ENCODE measurements at places on chromosomes 7 and 10. TPM values are rescaled to one million over a fixed set of nuclear protein-coding genes. Genes with fewer than 3 reads are reported as not detected.

Gene MOGAT3
- not detected for total RNA-seq

Gene ZMIZ2
- total RNA-seq: 10.9 TPM

Gene NAT16
- not detected for total RNA-seq

Gene HKDC1
- 0.04 TPM for total RNA-seq

Gene SCIN
- total RNA-seq: 0.27 TPM

Gene PAPOLB
- total RNA-seq: 0.22 TPM

- no peak for DNase-seq
- no peak overlapping the region for H3K27ac ChIP-seq
- H3K4me3 ChIP-seq: no peak overlapping the region
- no peaks in the 10 kb centered on the region for H3K27me3 ChIP-seq
These were observed 82.8 kb upstream of the TRIM24 start for GRCh38 chr7:138377306-138377705.

DNA sequence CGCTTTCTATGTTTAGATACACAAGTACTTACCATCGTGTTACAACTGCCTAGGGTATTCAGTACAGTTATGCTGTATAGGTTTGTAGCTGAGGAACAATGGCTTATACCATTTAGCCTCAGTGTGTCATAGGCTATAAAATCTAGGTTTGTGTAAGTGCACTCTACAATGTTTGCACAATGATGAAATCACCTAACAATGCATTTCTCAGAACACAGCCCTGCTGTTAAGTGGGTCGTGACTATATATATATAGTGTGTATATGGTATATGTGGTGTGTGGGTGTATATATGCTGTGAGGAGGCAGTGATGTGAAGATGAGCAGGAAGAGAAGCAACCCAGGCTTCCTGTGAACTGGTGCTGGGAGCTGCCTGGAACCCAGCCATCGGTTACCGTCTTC lies 65.6 kb upstream of the MKI67 start:
- no peaks in the 10 kb centered on the region for H3K4me1 ChIP-seq
- no peaks in the 10 kb centered on the region for H3K36me3 ChIP-seq
- DNase-seq: no peak
- H3K4me3 ChIP-seq: no peak overlapping the region
- peaks cover 2% of the 10 kb centered on the region for H3K27me3 ChIP-seq
- H3K27ac ChIP-seq: no peak overlapping the region

GRCh38 chr10:63712717-63713115 lies 191.5 kb downstream of the REEP3 start:
- H3K4me3 ChIP-seq: no peak overlapping the region
- no peaks in the 10 kb centered on the region for H3K36me3 ChIP-seq
- peak overlapping the region; percentile 74 for H3K27ac ChIP-seq
- peak; percentile 32 for DNase-seq

- no peak overlapping the region for H3K4me3 ChIP-seq
- no peak overlapping the region for H3K27ac ChIP-seq
- H3K4me1 ChIP-seq: no peaks in the 10 kb centered on the region
- peak; percentile 56 for DNase-seq
These were observed 77.7 kb downstream of the OTUD1 start for GRCh38 chr10:23516530-23516929.

- DNase-seq: no peak
- H3K27ac ChIP-seq: no peak overlapping the region
- H3K36me3 ChIP-seq: no peaks in the 10 kb centered on the region
- H3K27me3 ChIP-seq: no peaks in the 10 kb centered on the region
- no peak overlapping the region for H3K4me3 ChIP-seq
- no peaks in the 10 kb centered on the region for H3K4me1 ChIP-seq
These were observed 15.6 kb downstream of the SLC26A4 start for GRCh38 chr7:107676249-107676648.

DNA sequence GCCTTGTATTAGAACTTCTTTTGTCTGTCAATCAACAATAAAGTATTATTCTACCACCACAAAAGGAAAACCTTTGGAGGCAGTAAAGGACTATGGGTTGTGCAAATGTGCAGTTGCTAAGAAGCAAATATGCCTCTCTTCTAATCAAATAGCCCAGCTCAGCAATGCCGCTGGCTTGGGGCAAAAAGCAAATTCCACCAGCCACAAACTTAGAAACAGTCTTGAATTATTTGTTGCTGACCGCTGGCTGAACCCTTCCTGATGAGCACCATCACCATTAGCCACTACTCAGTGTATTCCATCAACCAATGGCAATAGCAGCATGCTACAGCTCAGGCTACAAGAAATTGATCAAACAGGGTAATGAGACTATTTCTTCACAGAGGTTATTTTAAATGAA lies 51.0 kb downstream of the SKAP2 start:
- no peaks in the 10 kb centered on the region for H3K27me3 ChIP-seq
- no peak overlapping the region for H3K27ac ChIP-seq
- DNase-seq: peak; percentile 46

DNA sequence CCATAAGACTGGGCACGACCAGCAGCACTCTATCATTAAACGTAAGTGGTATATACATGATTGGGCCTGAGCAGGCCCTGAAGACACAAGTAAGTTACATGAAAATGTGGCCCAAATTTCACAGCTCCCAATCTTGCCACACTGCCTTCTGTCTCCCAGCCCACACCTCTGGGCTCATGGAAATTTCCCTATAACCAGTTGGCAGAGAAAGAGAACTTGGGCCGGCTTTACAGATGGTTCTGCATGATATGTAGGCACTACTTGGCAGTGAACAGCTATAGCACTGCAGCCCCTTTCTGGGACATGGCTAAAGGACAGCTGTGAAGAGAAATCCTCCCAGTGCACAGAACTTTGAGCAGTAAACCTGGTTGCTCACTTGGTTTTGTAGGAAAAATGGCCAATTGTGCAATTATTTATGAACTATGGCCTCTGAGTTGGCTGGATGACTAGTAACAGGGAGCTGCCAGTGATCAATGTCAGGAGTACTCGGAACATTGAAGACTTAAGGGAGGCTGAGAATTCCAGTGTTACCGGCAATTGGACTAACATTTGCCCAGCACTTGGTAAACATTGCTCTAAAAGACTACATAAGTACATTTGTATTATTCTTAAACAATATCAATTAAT lies 1006.6 kb upstream of the LRRN3 start:
- H3K4me1 ChIP-seq: no peaks in the 10 kb centered on the region
- no peaks in the 10 kb centered on the region for H3K36me3 ChIP-seq
- H3K4me3 ChIP-seq: no peak overlapping the region
- peak; percentile 1 for DNase-seq
- no peaks in the 10 kb centered on the region for H3K27me3 ChIP-seq

DNA sequence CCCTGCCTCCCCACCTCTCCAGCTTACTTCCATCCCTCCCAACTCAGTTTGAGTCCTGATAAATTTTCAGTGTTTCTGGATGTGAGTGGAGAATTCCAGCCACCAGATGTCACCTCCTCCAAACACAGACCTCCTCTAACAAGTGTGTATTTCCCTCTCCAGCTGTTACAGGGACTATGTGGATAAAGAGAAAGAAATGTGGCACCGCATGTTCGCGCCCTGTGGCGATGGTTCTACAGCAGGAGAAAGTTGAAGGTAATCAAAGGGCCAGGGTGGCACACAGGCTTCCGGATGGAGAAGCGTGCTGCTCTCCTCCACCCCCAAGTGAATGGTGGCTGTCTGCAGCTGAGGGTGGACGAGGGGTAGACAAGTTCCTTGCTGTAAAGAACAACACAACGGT lies 14.7 kb downstream of the FKBP6 start:
- no peaks in the 10 kb centered on the region for H3K27me3 ChIP-seq
- peak; percentile 85 for DNase-seq
- peaks cover 18% of the 10 kb centered on the region for H3K4me1 ChIP-seq
- no peaks in the 10 kb centered on the region for H3K36me3 ChIP-seq
- H3K4me3 ChIP-seq: peak overlapping the region; percentile 34

GRCh38 chr7:2369139-2369538 lies 14.5 kb downstream of the EIF3B start:
- H3K4me3 ChIP-seq: no peak overlapping the region
- peaks cover 92% of the 10 kb centered on the region for H3K36me3 ChIP-seq
- no peak for DNase-seq
- no peaks in the 10 kb centered on the region for H3K27me3 ChIP-seq
- H3K4me1 ChIP-seq: no peaks in the 10 kb centered on the region

GRCh38 chr7:48041653-48041970 lies 6.3 kb downstream of the C7orf57 start:
- no peaks in the 10 kb centered on the region for H3K36me3 ChIP-seq
- H3K4me1 ChIP-seq: no peaks in the 10 kb centered on the region
- H3K27ac ChIP-seq: no peak overlapping the region
- DNase-seq: no peak

GRCh38 chr7:69388452-69389137 lies 209.7 kb upstream of the AUTS2 start:
- no peaks in the 10 kb centered on the region for H3K4me1 ChIP-seq
- no peaks in the 10 kb centered on the region for H3K36me3 ChIP-seq
- no peak overlapping the region for H3K4me3 ChIP-seq
- DNase-seq: no peak
- H3K27ac ChIP-seq: no peak overlapping the region

GRCh38 chr7:99559175-99559915 lies 903 bp downstream of the ZNF655 start:
- H3K36me3 ChIP-seq: peaks cover 52% of the 10 kb centered on the region
- H3K27me3 ChIP-seq: no peaks in the 10 kb centered on the region
- DNase-seq: no peak
- H3K4me1 ChIP-seq: peaks cover 15% of the 10 kb centered on the region

DNA sequence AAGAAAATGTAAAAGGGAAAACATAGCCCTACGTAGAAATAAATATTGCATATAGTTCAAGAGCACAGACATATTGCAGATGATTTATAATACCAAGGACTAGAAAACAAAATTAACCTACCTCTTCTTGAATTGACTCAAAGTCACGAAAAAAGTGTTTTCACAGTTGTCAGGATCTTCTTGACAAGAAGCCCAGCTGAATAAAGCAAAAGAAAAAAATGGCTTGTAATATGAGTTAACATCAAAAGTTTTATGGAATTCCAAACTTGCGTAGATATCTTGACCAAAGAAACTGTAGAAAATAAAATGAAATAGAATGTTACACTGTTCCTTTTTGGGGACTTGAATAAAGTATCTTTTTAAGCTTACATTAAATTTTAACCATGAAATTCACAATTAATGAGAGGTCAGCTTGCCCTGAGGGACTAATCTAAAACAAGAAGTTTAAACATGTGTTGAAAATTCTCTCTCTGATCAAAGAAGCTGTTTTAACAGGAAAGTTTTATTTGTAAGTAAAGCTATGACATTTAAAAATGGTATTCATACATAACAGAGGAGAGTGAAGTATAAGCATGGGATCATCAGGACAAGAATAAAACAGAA lies 133.1 kb upstream of the SEMA3C start:
- H3K27ac ChIP-seq: no peak overlapping the region
- no peaks in the 10 kb centered on the region for H3K36me3 ChIP-seq
- H3K4me1 ChIP-seq: no peaks in the 10 kb centered on the region
- DNase-seq: no peak
- H3K27me3 ChIP-seq: no peaks in the 10 kb centered on the region
- H3K4me3 ChIP-seq: no peak overlapping the region

DNA sequence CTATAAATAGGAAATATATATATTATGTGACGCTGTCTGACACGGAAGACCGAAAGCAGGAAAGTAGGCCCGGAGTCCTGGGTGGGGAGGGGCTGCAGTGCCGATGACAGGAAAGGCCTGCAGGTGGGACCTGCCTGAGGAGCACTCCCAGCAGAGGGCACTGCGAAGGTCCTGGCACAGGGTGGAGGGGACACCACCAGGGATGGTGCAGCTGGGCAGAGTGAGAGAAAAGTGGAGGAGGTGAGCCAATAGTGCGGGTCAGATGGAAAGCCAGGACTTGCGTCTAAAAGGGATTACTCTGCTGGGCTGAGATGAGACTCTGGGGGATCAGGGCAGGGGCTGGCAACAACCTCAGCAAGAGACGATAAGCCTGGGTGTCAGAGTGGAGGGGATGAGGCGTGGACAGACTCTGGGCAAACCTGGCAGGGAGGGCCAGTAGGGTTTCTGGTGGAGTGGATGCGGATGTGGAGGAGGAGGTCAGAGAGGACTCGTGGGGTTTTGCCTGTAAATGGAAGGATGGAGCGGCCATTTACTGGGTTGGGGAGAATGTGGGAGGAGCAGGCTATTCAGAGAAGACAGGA lies 118.2 kb upstream of the ZNF746 start:
- peaks cover 86% of the 10 kb centered on the region for H3K36me3 ChIP-seq
- peaks cover 12% of the 10 kb centered on the region for H3K4me1 ChIP-seq
- no peak overlapping the region for H3K27ac ChIP-seq
- H3K27me3 ChIP-seq: no peaks in the 10 kb centered on the region

DNA sequence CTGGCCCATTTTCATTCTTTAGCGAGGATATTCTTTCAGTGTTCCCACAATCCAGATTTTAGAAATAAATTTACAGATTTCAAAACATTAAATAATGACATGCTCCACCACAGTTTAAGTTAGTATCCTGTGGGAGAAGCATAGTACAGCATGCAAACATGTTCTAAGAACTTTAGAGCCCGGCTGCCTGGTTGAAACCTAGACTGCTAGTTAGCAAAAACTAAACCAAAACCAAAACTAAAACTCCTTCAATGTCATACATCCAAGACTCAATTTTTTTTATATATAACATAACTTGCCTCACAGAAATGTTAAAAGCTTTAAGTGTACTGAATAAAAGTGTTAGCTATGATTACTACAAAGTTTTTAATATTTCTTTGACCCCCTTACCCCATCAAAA lies 17.0 kb downstream of the TRA2A start:
- no peak overlapping the region for H3K27ac ChIP-seq
- H3K4me1 ChIP-seq: no peaks in the 10 kb centered on the region
- H3K27me3 ChIP-seq: no peaks in the 10 kb centered on the region

- H3K27me3 ChIP-seq: peaks cover 3% of the 10 kb centered on the region
- no peak overlapping the region for H3K27ac ChIP-seq
- no peaks in the 10 kb centered on the region for H3K36me3 ChIP-seq
- no peak overlapping the region for H3K4me3 ChIP-seq
- DNase-seq: no peak
These were observed 475.3 kb upstream of the C7orf33 start for GRCh38 chr7:148115308-148115707.

DNA sequence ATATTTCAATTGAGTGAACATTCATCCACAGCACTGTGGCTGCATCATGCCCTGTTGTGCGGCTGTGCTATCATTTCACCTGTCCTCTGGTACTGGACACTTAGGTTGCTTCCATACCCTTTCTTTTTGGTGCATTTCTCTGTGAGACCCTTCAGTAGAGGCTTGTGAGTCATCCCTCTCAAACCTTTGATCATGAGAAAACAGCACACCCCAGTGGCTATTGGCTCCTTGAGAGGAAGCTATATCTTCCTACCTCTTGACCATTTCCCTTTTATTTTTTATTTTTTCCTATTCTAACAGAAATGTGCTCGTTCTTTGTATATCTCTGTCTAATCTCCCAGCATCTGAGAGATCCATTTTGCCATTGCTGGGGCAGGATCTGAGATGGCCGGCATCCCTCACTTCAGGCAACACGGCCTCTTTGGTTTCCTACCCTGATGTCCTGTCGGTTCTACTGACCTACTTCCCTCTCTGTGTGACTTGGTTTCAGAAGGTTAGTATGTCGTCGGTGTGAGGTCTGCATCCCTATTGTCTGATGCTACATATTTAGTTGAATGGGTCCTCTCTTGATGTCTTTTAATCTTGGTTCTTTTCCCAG lies 23.8 kb upstream of the PIK3AP1 start:
- no peaks in the 10 kb centered on the region for H3K36me3 ChIP-seq
- H3K4me1 ChIP-seq: no peaks in the 10 kb centered on the region
- H3K27ac ChIP-seq: no peak overlapping the region
